Brain pericyte (primary cell): ENCODE measurements at places on chromosomes 2 and 18.

DNA sequence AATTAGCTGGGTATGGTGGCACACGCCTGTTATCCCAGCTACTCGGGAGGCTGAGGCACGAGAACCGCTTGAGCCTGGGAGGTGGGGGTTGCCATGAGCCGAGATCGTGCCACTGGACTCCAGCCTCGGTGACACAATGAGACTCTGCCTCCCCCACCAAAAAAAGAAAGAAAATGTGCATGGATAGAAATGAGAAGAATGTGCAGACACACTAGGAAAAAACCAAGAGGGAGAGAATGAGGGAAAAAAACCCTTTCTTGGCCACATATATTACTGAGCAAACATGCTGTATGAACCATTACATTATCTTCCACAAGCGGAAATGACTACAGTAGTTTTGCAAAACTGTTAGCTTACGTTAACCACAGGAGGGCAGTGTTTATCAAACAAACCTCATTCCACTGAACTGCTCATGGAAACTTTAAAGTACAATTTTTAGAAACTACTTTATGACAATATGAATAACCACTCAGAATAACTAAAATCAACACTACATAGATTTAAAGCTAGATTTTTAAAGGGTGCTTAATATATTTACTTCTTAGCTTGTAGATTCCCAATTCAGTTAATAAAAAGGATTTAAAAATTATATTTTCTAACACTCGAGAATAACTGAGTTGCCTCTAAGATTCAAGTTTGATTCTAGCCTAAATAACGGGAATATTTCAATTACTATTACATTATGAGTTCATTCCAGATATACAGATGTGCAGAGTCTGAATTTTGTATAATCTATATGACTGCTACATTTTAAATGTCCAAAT, 26.4 kb downstream of the ASXL2 start:
- DNase-seq, result peak; percentile 40

GRCh38 chr2:1713142-1713838, 31.0 kb downstream of the PXDN start:
- no peak for DNase-seq

GRCh38 chr2:179021258-179021657, 28.7 kb downstream of the CCDC141 start:
- DNase-seq, result no peak

- DNase-seq, result no peak
These were observed 289.4 kb downstream of the ZEB2 start for GRCh38 chr2:144230448-144231085.

- DNase-seq, result no peak
These were observed 280.5 kb downstream of the CAMKMT start for GRCh38 chr2:44642123-44642857.

DNA sequence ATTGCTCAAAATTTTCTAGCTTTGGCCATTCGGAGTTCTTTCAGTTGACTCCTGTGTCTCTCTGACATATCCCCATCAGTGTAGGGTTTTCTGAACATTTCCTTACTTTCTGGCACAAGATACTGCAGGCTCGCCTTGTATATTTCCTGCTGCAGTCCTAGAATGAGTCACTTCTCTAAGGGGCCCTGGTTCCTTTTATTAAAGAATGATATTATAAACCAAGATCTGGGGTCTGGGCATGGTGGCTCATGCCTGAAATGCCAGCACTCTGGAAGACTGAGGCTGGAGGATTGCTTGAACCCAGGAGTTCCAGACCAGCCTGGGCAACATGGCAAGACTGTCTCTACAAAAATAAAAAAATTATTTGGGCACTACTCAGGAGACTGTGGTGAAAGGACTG, 3.0 kb upstream of the RPL37A start:
- no peak for DNase-seq

DNA sequence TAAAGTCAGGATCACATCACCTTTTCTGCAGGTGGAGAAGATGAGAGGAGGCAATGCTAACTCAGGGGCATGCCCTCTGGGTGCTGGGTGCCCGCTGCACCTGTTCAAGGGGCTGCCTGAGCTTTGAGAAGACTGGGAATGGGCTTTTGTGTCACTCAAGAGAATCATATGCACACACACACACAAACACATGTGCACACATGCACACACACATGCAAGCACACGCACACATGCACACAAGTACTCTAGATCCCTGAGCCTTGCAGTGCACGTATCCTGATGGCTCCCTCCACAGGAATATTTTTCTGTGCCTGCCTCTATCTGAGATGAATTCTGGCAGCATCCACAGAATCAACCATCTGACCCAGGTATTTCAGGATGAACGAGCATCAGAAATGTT, 110.0 kb upstream of the TEX51 start:
- DNase-seq, result no peak

GRCh38 chr2:26602575-26602974, 38.6 kb downstream of the CIB4 start:
- DNase-seq, result no peak
